ENCODE measurements at places on chromosomes 4 and X. TPM values are rescaled to one million over a fixed set of nuclear protein-coding genes. Genes with fewer than 3 reads are reported as not detected.
A peak's percentile ranks its signal among the peaks of the same experiment; 100 is the strongest.

GRCh38 chr4:8917321-8917811 lies 45.7 kb upstream of the HMX1 start:
- peak; percentile 5 for DNase-seq
- H3K36me3 ChIP-seq = no peaks in the 10 kb centered on the region
- no peaks in the 10 kb centered on the region for H3K4me1 ChIP-seq
- no peak overlapping the region for H3K4me3 ChIP-seq
- H3K27ac ChIP-seq = no peak overlapping the region

GRCh38 chrX:41933546-41933945 lies 10.2 kb upstream of the CASK start:
- H3K4me1 ChIP-seq = peaks cover 4% of the 10 kb centered on the region
- H3K4me3 ChIP-seq = no peak overlapping the region
- H3K27me3 ChIP-seq = peaks cover 5% of the 10 kb centered on the region
- no peak for DNase-seq

GRCh38 chr4:98300706-98301105 lies 39.5 kb downstream of the RAP1GDS1 start:
- no peaks in the 10 kb centered on the region for H3K4me1 ChIP-seq
- no peak overlapping the region for H3K4me3 ChIP-seq
- H3K36me3 ChIP-seq = peaks cover 29% of the 10 kb centered on the region
- H3K27ac ChIP-seq = no peak overlapping the region
- H3K27me3 ChIP-seq = no peaks in the 10 kb centered on the region

DNA sequence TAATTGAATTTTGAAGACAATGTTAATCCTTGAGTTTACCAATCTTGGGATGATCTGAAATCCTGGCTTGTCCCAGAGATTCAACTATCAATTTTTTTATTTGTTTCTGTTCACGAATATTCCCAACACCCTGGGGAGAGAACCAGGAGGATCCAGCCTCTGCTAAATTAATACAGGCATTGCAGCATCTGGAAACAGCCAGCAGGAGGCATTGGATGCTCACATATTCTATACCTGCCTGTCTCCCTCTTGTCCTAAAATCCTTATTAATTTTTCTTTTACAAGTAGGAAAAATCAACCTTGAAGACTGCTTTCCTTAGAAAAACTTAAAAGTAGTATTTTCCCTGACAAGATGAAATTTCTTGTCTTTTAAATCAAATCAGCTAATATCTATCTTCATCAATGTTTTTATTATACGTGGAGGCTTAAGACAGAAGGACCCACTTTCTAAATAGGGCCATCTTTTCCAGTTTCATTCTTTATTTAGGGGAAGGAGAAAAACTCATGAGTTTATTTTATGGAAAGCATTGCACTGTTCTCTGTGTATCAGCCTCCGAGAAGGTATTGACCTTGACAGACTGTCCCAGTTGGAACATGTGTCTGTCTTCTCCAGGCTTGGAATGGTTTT lies 102.4 kb downstream of the CLNK start:
- peaks cover 3% of the 10 kb centered on the region for H3K27me3 ChIP-seq
- H3K4me1 ChIP-seq = no peaks in the 10 kb centered on the region
- no peaks in the 10 kb centered on the region for H3K36me3 ChIP-seq
- no peak overlapping the region for H3K27ac ChIP-seq
- H3K4me3 ChIP-seq = no peak overlapping the region

The TLR8 gene
- not detected for total RNA-seq

The SULT1B1 gene
- total RNA-seq = 0.46 TPM

The TAF7L gene
- 0.13 TPM for total RNA-seq

The CSAG3 gene
- not detected for total RNA-seq

- peaks cover 9% of the 10 kb centered on the region for H3K4me1 ChIP-seq
- no peaks in the 10 kb centered on the region for H3K36me3 ChIP-seq
- no peak overlapping the region for H3K27ac ChIP-seq
- no peak overlapping the region for H3K4me3 ChIP-seq
- DNase-seq = no peak
- no peaks in the 10 kb centered on the region for H3K27me3 ChIP-seq
Observed at GRCh38 chrX:95383778-95384177, 1300.9 kb upstream of the DIAPH2 start.

The SOD3 gene
- total RNA-seq = 6.2 TPM

GRCh38 chrX:19956923-19957322 lies 33.9 kb downstream of the BCLAF3 start:
- no peaks in the 10 kb centered on the region for H3K4me1 ChIP-seq
- peaks cover 1% of the 10 kb centered on the region for H3K36me3 ChIP-seq
- H3K27ac ChIP-seq = no peak overlapping the region
- H3K4me3 ChIP-seq = no peak overlapping the region

- no peaks in the 10 kb centered on the region for H3K36me3 ChIP-seq
- no peaks in the 10 kb centered on the region for H3K27me3 ChIP-seq
- no peak overlapping the region for H3K4me3 ChIP-seq
- no peaks in the 10 kb centered on the region for H3K4me1 ChIP-seq
- no peak for DNase-seq
Observed at GRCh38 chr4:116489739-116490138, 595.6 kb downstream of the TRAM1L1 start.

DNA sequence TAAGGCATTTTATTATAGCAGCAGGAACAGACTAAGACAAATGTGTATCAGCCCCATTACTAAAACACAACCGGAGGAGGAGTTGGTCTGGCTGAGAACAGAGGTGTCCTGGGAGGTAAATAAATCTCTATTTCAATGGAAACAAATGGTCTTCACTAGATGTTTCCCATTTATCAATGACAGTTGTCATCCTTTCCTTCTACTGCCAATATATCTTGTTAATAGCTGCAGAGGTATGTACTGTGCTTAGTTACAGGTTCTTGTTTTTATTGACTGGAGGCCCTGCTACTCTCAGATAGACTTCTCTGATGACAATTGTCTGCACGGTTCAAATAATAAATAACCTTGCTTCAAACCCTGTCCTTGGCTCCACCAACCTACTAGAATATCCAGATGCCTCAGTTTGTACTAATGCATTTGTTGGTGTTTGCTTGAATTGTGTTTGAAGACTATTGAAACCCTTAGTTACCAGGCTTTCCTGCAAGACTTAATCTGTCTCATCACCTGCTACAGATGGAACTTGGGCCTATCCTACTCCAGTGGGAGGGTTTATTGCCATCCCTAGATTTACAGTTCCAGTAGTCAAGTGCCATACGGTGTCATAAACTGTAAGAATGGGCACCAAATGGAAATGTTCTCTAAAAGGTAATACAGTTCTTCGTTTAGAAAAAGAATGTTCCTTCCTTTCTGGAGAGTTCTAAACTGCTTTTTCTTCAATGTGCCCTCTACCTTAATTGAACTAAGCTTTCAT lies 29.8 kb upstream of the HPGDS start:
- no peak overlapping the region for H3K27ac ChIP-seq
- no peaks in the 10 kb centered on the region for H3K27me3 ChIP-seq
- no peaks in the 10 kb centered on the region for H3K4me1 ChIP-seq
- no peak overlapping the region for H3K4me3 ChIP-seq
- no peaks in the 10 kb centered on the region for H3K36me3 ChIP-seq

GRCh38 chr4:79353075-79353474 lies 27.2 kb upstream of the NAA11 start:
- DNase-seq = no peak
- H3K4me1 ChIP-seq = no peaks in the 10 kb centered on the region
- H3K27ac ChIP-seq = no peak overlapping the region
- H3K36me3 ChIP-seq = no peaks in the 10 kb centered on the region
- H3K27me3 ChIP-seq = no peaks in the 10 kb centered on the region
- H3K4me3 ChIP-seq = no peak overlapping the region

The GPR143 gene
- 7.1 TPM for total RNA-seq

The PRRG1 gene
- total RNA-seq = 2.5 TPM

The RGN gene
- 7.3 TPM for total RNA-seq

GRCh38 chrX:128728943-128729342 lies 676.7 kb upstream of the ACTRT1 start:
- H3K4me3 ChIP-seq = no peak overlapping the region
- peaks cover 12% of the 10 kb centered on the region for H3K4me1 ChIP-seq
- H3K27ac ChIP-seq = no peak overlapping the region
- no peak for DNase-seq
- H3K27me3 ChIP-seq = no peaks in the 10 kb centered on the region

The ADGRL3 gene
- 5.6 TPM for total RNA-seq

- no peak overlapping the region for H3K27ac ChIP-seq
- H3K4me3 ChIP-seq = no peak overlapping the region
- no peaks in the 10 kb centered on the region for H3K27me3 ChIP-seq
- no peaks in the 10 kb centered on the region for H3K36me3 ChIP-seq
- peaks cover 5% of the 10 kb centered on the region for H3K4me1 ChIP-seq
- DNase-seq = no peak
Observed at GRCh38 chrX:42505016-42505415, 272.9 kb downstream of the PPP1R2C start.

The USO1 gene
- total RNA-seq = 54.9 TPM

The SYTL4 gene
- 1.8 TPM for total RNA-seq

- no peak overlapping the region for H3K27ac ChIP-seq
- no peaks in the 10 kb centered on the region for H3K27me3 ChIP-seq
- peaks cover 1% of the 10 kb centered on the region for H3K36me3 ChIP-seq
- peaks cover 49% of the 10 kb centered on the region for H3K4me1 ChIP-seq
- no peak overlapping the region for H3K4me3 ChIP-seq
- DNase-seq = no peak
Observed at GRCh38 chr4:139736661-139737060, 71.0 kb downstream of the MGST2 start.

The NUDT11 gene
- 17.9 TPM for total RNA-seq

- H3K36me3 ChIP-seq = peaks cover 6% of the 10 kb centered on the region
- peak overlapping the region; percentile 89 for H3K4me3 ChIP-seq
- peaks cover 7% of the 10 kb centered on the region for H3K4me1 ChIP-seq
- H3K27me3 ChIP-seq = peaks cover 15% of the 10 kb centered on the region
- peak; percentile 44 for DNase-seq
Observed at GRCh38 chr4:168832763-168833575, 177.1 kb downstream of the CBR4 start.

The PCDH19 gene
- 33.3 TPM for total RNA-seq

GRCh38 chrX:17413228-17413627 lies 38.2 kb downstream of the NHS start:
- no peak overlapping the region for H3K4me3 ChIP-seq
- H3K27me3 ChIP-seq = no peaks in the 10 kb centered on the region
- peaks cover 1% of the 10 kb centered on the region for H3K36me3 ChIP-seq
- peaks cover 64% of the 10 kb centered on the region for H3K4me1 ChIP-seq
- DNase-seq = no peak

The ZRSR2 gene
- total RNA-seq = 24.5 TPM

The SPACA5 gene
- total RNA-seq = not detected

The PCDH11X gene
- 1.0 TPM for total RNA-seq

DNA sequence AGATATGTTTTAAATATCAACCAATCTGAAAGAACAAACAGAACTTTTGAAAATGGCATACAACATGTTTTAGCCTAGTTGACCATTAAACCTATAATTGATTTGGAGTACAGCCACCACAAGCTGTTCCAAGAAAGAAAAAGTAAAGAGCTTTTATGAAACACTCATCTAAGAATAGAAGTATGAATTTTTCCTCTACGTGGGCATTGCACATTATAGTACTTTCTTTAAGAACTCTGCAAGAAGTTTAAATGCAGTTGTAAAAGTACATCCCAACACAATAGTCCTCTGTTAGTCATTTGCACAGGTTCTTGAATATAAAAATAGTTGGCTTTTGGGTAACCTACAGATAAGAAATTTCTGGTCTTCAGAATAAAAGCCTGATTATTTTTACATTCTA lies 933.6 kb upstream of the ADGRL3 start:
- DNase-seq = no peak
- no peak overlapping the region for H3K27ac ChIP-seq
- H3K4me1 ChIP-seq = no peaks in the 10 kb centered on the region
- H3K27me3 ChIP-seq = no peaks in the 10 kb centered on the region
- no peak overlapping the region for H3K4me3 ChIP-seq

GRCh38 chr4:101290654-101291053 lies 56.7 kb downstream of the PPP3CA start:
- H3K27ac ChIP-seq = no peak overlapping the region
- H3K4me1 ChIP-seq = peaks cover 37% of the 10 kb centered on the region
- no peak for DNase-seq
- H3K27me3 ChIP-seq = no peaks in the 10 kb centered on the region
- no peaks in the 10 kb centered on the region for H3K36me3 ChIP-seq
- H3K4me3 ChIP-seq = no peak overlapping the region

All from progenitor cell of endocrine pancreas (in vitro differentiated cells).